Fibroblast of skin of scalp (primary cell): ENCODE measurements at places on chromosomes 1 and 21.

DNA sequence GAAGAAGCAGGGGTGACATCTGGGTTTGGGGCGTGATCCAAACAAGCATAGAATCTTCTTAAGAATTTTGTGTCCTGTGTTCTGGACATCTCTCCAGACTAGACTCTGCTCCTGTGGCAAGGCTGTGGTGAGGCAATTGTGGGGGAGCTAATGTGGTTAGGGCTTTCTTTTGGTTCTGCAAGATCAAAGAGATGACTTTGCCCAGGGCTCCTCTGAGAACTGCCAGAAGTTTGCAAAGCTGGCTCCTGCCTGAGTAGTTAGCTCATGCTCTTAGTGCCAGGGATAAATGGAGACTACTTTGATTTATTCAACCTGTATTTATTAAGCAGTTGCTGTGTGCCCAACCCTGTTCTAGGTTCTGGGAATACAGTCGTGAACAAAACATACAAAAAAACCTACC is 34.0 kb upstream of the CRNN start:
- DNase-seq = no peak

DNA sequence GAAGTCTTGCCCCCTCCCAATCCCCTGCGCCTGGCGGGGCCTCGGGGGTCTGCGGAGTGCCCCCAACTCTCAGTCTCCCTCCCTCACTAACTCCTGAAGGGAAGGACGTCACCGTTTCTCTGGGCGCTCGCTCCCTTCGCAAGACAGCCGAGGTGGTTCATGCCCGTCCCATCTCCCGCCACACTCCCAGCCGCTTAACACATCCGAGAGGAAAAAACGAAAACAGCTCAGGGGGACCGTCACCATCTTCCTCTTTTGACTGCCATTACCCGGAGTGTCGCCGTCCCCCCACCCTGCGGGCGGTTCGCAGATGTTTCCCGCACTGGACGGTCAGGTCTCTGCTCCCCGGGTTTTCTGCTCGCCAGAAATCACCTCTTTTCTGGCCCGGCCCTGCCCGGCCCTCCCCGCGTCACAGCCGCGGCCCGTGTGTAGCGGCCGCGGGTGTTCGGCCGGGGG is 532 bp downstream of the ERO1B start:
- DNase-seq = peak; percentile 29

GRCh38 chr1:213874789-213875188 is 113.0 kb upstream of the PROX1 start:
- DNase-seq = no peak

DNA sequence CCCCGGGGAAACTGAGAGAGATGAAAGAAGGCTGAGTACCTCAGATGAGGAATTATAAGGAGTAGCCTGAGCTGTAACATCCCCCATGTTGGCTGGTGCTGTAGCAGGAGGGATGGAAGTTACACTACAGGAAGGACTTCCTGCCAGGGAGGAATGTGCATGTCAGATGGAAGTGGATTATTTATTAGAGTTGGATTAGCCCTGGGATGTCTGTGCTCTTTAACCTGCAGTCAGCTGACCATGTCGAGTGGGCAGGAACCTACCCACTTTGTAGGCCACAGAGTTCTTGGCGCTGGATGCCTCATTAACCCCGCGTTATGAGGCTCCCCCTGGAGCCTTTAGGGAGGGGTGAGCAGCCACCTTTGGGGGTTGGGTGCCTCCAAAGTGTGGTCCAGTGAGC is 757 bp upstream of the SEMA4A start:
- DNase-seq = no peak

DNA sequence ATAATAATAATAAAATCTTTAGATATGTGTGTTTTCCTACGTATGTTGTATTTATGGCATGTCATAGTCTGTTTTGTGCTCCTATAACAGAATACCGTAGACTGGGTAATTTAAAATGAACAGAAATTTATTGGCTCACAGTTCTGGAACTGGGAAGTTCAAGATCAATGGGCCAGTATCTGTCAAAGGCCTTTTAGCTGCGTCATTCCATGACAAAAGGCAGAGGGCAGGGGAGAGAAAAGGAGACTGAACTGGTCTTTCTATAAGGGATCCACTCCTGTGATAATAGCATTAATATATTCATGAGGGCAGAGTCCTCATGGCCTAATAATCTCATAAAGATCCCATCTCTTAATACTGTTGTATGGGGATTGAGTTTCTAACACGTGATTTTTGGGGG is 7.1 kb upstream of the SFT2D2 start:
- no peak for DNase-seq

GRCh38 chr1:39788758-39789570 is at the start of gene BMP8B:
Gene BMP8B (minus strand): TSS chr1:39788865. CDS start chr1:39788485, 380 bp downstream.
- peak; percentile 8 for DNase-seq

DNA sequence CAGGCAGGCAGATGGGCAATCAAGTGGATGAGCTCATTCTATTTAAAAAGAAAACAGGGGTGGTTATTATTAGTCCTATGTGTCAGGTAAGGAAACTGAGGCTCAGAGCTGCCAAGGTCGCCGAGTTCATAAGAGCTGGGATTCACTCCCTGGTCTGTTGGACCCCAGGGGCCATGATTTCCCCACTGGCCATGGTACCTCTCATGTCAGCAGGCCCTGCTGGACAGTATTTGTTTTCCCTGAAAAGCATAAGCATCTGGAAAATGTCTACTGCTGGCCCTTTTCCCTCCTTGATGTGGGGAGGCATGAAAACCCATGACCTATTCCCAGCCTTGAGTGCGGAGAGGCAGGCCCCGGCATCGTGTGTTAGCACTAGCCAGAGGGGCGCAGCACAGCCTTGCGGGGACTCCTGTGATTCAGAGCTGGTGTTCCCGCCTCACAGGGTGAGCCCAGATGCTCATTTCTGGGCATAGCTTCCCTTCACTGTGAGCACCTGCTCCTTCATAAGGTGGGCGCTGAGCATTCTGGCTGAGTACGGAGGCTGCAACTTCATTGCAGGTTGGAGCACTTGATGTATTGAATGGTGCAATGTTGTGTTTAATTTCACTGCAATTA is 617.5 kb downstream of the PTPRU start:
- no peak for DNase-seq

DNA sequence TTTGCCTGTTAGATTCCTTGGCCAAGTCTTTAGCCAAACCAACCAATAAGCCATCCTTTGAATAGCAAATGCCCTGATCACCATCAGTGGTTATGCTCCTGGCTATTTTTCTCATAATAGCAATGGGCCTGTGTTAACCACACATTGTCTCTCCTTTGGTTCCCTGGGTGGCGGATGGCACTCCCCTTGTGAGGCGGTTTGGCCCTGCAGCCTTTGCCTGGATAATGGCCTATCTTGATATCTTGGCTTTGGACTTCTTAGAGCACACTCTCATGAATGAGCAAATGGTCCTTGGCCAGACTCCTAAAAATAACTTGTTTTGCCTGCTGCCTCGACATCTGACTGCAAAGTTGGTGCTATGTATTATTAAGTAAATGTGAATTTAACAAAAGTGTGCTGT is 22.4 kb upstream of the ZBTB18 start:
- no peak for DNase-seq

DNA sequence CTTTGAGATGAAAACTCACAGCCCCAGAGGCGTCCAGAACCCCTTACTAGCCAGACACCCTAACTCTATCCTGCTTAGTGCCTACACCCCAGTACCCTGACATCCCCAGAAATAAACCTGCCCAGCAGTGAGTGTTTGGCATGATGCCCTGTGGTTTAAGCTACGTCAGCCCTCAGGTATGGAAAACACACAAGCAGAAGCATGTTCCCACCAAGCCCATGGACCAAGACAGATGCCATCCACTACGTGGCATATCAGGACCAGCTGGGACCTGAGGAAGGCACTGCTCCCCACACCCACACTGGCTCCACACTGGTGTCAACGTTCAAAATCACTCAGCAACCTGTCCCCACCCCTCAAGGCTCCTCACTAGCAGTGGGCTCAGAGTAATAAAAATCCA is 116.4 kb downstream of the SYT2 start:
- no peak for DNase-seq

DNA sequence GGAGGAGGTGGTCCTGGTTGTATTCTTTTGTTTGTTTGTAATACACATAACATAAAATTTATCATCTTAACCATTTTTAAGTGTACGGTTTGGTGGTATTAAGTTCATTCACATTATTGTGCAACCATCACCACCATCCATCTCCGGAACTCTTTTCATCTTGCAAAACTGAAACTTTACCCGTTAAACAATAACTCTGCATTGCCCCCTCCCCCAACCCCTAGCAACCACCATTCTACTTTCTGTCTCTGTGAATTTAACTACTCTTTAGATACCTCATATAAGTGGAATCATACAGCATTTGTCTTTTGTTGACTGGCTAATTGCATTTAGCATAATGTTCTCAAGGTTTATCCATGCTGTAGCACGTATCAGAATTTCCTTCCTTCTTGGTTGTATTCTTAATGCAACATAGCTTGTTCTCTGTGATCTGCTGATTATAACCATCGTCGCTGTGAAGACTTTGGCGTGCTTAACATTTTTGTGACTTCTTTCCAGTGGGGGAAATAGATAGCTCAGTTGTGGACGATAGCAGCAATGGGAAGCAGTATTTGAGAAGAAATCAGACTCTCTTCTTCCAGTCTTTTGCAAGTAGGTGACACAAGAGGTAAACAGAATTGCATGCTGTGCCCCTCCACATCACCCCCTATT is 117.5 kb upstream of the HOOK1 start:
- peak; percentile 39 for DNase-seq

DNA sequence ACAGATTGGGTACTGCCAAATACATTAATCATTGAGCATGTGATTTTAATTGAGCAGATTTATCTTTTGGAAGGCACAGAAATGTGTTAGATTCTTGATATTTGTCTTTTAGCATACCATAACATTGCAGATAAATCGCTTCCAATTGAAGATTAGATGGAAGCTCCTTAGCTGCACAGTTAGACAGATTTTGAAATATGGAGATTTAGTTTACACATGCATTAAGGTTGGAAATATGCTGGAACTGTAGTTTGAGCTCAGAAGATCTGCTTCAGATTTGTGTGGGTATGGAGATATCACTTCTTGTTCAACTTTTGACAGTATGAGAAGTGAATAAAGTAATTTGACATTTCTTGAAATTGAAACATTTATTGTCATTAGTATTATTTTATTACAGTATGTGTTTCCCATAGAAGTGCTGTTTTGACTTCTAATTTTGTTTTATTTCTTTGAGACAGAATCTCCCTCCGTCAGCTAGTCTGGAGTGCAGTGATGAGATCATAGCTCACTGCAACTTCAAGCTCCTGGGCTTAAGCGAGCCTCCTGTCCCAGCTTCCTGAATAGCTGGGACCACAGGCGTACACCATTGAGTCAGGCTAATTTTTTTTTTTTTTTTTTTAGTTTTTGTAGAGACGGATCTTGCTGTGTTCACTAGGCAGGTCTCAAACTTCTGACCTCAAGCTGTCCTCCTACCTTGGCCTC is 29.1 kb downstream of the THRAP3 start:
- DNase-seq = peak; percentile 59

GRCh38 chr1:119327094-119327449 is 41.5 kb upstream of the HAO2 start:
- DNase-seq = no peak

GRCh38 chr1:71640116-71640515 is 559.3 kb upstream of the ZRANB2 start:
- DNase-seq = no peak

DNA sequence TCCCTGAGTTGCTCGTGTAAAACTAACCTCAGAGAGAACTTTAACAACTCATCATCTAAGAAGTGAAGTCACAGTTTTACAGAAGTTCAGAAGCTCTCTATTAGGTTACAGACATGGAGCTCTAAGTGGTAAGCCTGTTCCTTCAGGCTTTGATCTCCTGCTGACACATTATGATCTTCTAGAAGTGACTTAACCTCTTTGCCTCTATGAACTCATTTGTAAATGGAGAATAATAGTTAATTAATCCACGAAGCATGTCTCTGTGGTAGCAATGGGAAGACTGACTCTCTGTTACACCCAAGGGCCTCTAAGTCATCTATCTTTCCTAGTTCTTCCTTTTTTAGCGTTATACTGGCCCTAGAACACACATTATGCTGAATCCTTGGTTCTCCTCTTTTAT is 157.9 kb upstream of the NRIP1 start:
- DNase-seq = no peak

- DNase-seq = no peak
Measured at GRCh38 chr1:178877896-178878295, 7.0 kb upstream of the ANGPTL1 start.

DNA sequence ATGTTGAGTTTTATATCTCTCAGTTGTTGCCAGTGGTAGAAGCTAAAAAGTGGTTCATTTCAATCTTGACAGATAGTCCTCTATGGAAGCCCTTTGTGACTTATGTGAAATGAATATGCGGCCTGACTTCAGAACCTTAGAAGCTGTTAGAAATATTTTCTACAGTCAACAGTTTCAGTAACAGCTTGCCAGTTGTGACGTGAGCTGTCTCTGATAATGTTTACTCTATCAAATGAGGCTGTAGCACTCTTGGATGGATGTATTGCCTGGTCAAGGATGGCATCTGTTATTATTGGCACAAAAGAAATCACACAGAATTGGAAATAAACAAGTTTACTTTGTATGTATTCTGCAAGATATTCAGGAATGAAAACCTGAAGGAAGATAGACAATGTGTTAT is 31.9 kb downstream of the SNX7 start:
- no peak for DNase-seq
